ENCODE measurements at places on chromosomes 12 and 14. TPM values are rescaled to one million over a fixed set of nuclear protein-coding genes. Genes with fewer than 3 reads are reported as not detected.

The SERPINA9 gene
- polyA plus RNA-seq: not detected

The TRIM9 gene
- 0.94 TPM for polyA plus RNA-seq

The GALNT8 gene
- 1.3 TPM for polyA plus RNA-seq

The TAS2R20 gene
- polyA plus RNA-seq: 0.41 TPM

The TAS2R8 gene
- not detected for polyA plus RNA-seq

The TAS2R9 gene
- not detected for polyA plus RNA-seq

The ASCL1 gene
- 1.5 TPM for polyA plus RNA-seq

The TROAP gene
- 12.5 TPM for polyA plus RNA-seq

The POTEM gene
- not detected for polyA plus RNA-seq

The CDK17 gene
- 13.8 TPM for polyA plus RNA-seq

The C12orf42 gene
- not detected for polyA plus RNA-seq

The RNU4-1 gene
- not detected for polyA plus RNA-seq

The AACS gene
- polyA plus RNA-seq: 33.2 TPM

The C12orf76 gene
- 13.6 TPM for polyA plus RNA-seq

The HSPA2 gene
- polyA plus RNA-seq: 2.9 TPM

The EPYC gene
- 0.40 TPM for polyA plus RNA-seq

The CEBPE gene
- polyA plus RNA-seq: not detected
